ENCODE measurements at places on chromosomes 6 and 20.

- H3K4me3 ChIP-seq = no peak overlapping the region
- DNase-seq = no peak
- H3K27ac ChIP-seq = no peak overlapping the region
- peaks cover 12% of the 10 kb centered on the region for H3K4me1 ChIP-seq
- no peaks in the 10 kb centered on the region for H3K27me3 ChIP-seq
Measured at GRCh38 chr6:105785066-105785811, 300.9 kb upstream of the PRDM1 start.

- peaks cover 6% of the 10 kb centered on the region for H3K4me1 ChIP-seq
- H3K27me3 ChIP-seq = peaks cover 4% of the 10 kb centered on the region
- peaks cover 16% of the 10 kb centered on the region for H3K36me3 ChIP-seq
- no peak for DNase-seq
Measured at GRCh38 chr6:168376811-168377483, 57.4 kb upstream of the DACT2 start.

DNA sequence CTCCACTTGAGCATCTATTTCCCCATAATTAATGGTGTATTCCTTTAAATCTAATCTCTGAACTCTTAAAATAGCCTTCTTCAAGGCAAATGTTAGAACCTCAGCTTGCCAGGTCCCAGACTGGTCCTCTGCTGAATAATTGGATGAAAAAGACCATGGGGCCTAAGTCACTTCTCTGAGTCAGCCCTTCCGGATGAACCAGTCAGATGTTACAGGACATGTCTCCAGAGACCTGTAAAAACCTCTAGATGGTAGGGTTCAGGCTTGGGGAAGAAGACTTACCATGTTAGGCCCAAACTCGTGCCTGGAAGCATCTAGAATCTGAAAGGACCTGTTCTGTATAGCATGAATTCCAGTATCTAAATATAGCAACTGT lies 97.3 kb downstream of the CDKAL1 start:
- peaks cover 41% of the 10 kb centered on the region for H3K4me1 ChIP-seq
- H3K36me3 ChIP-seq = no peaks in the 10 kb centered on the region
- no peak for DNase-seq
- peak overlapping the region; percentile 4 for H3K27ac ChIP-seq
- no peak overlapping the region for H3K4me3 ChIP-seq
- H3K27me3 ChIP-seq = no peaks in the 10 kb centered on the region

DNA sequence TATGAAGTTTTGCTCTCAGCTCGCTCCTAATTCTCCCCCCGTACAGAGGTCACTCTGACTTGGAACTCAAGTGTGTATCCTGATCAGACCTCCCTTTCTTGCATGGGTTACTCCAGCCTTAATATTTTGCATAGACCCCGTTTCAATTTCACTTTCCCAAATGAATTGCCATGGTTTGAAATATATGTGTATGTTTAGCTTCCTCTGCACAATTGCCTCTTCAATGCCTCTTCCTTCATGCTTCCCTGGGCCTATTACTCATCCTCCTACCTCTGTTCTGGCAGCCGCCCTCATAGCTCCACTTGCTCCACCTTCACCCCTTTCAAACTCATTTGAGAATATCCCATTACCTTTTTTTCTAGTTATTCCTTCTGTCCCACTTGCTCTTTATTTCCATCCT lies 90.0 kb upstream of the SAMD5 start:
- no peak for DNase-seq
- peaks cover 2% of the 10 kb centered on the region for H3K27me3 ChIP-seq
- no peak overlapping the region for H3K27ac ChIP-seq
- H3K36me3 ChIP-seq = no peaks in the 10 kb centered on the region
- H3K4me1 ChIP-seq = peaks cover 21% of the 10 kb centered on the region

DNA sequence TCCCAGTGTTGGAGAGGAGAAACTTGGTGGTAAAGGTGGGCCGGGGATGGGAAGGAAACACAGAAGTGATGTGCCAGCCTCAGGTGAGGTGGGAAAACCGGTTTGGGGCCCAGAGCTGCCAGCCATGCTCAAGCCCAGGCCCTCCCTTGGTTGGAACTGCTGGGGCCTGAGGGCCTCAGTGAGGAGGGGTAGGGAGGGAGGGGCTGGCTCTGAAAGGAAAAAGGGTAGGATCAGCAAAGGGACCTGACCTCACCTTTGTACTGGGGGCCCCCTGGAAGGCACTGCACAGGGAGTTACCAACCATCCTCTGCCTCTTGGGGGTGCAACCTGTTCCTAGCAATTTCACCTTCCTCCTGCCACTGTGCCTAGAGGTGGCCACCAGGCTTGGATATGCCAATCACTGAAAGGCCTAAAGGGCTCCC lies 1.8 kb upstream of the SPEF1 start:
- no peak overlapping the region for H3K4me3 ChIP-seq
- peaks cover 4% of the 10 kb centered on the region for H3K36me3 ChIP-seq
- H3K4me1 ChIP-seq = peaks cover 37% of the 10 kb centered on the region
- no peak for DNase-seq
- no peak overlapping the region for H3K27ac ChIP-seq
- H3K27me3 ChIP-seq = peaks cover 38% of the 10 kb centered on the region

DNA sequence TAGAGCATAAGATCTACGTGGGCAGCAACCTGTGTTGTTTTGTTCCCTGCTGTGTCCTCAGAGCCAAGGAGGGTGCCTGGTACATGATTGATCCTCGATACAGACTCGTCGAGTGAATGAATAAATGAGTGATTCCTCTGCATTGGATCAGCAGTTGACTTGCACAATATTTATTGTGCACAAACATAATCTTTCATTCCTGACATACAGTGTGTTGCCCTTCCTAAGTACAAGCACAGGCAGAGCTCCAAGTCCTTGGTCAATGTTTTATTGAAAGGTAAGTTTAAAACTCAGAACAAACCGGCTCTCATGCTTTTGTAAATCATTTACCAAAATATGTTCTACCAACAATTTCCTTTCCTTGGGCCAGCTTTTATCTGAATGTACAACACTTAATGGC lies 57.4 kb downstream of the STMND1 start:
- no peak for DNase-seq
- H3K27me3 ChIP-seq = no peaks in the 10 kb centered on the region
- no peak overlapping the region for H3K27ac ChIP-seq

- H3K27ac ChIP-seq = no peak within 1 kb of the TSS
- peak; percentile 59 for DNase-seq
- H3K4me1 ChIP-seq = peaks cover 52% of the 10 kb centered on the region
- H3K27me3 ChIP-seq = peaks cover 45% of the 10 kb centered on the region
- peak within 1 kb of the TSS; percentile 83 for H3K4me3 ChIP-seq
- H3K36me3 ChIP-seq = peaks cover 20% of the 10 kb centered on the region
Measured at GRCh38 chr20:44651684-44652423, at the start of gene ADA. Gene ADA (minus strand): TSS chr20:44651699. CDS start chr20:44651607, 92 bp downstream.

DNA sequence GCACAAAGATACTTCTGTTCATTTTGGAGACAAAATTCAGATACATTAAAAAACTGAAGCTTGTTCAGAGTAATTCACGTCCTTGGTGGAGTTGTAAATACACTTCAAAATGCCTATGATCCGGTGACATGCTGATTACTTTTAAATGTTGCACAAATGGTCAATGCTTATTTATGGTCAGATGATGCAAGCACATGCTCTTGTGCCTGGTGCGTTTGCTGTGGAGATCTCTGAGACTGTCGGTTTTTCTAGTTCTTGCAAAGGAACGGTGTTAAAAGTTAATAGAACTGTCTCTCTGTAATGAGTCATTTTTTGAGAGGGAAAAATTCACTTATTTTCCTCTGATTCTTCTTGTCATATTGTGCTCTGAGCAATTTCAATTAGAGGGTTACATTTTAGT lies 45.2 kb upstream of the EDN3 start:
- H3K27ac ChIP-seq = no peak overlapping the region
- H3K36me3 ChIP-seq = no peaks in the 10 kb centered on the region
- no peak for DNase-seq

- H3K27me3 ChIP-seq = no peaks in the 10 kb centered on the region
- H3K27ac ChIP-seq = no peak overlapping the region
- H3K4me3 ChIP-seq = no peak overlapping the region
- DNase-seq = no peak
- no peaks in the 10 kb centered on the region for H3K36me3 ChIP-seq
- H3K4me1 ChIP-seq = peaks cover 18% of the 10 kb centered on the region
Measured at GRCh38 chr6:81981812-81982211, 229.3 kb upstream of the TENT5A start.

DNA sequence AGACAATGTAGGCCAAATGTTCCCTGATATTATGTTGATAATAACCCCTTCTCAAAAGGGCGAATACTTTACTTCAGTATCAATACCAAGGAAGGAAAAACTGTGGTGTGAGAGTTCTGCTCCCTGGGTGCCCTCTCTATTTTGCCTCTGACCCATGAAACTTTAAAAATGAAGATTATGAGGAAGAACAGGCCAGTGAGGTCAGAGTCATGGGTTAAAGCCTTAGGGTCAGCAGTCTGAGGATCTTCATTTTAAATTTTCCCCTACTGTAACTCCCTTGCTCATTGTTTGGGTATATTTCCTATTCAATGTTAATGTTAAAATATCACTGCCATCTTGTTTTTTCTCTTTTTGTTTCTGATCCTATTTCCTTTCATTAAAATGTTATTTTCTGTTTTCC lies 47.9 kb downstream of the PRKN start:
- DNase-seq = no peak
- H3K4me3 ChIP-seq = no peak overlapping the region
- H3K4me1 ChIP-seq = no peaks in the 10 kb centered on the region
- H3K36me3 ChIP-seq = peaks cover 3% of the 10 kb centered on the region
- H3K27ac ChIP-seq = no peak overlapping the region
- H3K27me3 ChIP-seq = no peaks in the 10 kb centered on the region

GRCh38 chr6:24340998-24341938 lies 16.6 kb downstream of the DCDC2 start:
- H3K27ac ChIP-seq = no peak overlapping the region
- no peaks in the 10 kb centered on the region for H3K4me1 ChIP-seq
- peaks cover 6% of the 10 kb centered on the region for H3K27me3 ChIP-seq
- DNase-seq = no peak
- H3K36me3 ChIP-seq = peaks cover 13% of the 10 kb centered on the region

- peaks cover 15% of the 10 kb centered on the region for H3K4me1 ChIP-seq
- no peak overlapping the region for H3K4me3 ChIP-seq
- peaks cover 61% of the 10 kb centered on the region for H3K27me3 ChIP-seq
Measured at GRCh38 chr20:43194137-43194536, 4.4 kb upstream of the PTPRT start.

DNA sequence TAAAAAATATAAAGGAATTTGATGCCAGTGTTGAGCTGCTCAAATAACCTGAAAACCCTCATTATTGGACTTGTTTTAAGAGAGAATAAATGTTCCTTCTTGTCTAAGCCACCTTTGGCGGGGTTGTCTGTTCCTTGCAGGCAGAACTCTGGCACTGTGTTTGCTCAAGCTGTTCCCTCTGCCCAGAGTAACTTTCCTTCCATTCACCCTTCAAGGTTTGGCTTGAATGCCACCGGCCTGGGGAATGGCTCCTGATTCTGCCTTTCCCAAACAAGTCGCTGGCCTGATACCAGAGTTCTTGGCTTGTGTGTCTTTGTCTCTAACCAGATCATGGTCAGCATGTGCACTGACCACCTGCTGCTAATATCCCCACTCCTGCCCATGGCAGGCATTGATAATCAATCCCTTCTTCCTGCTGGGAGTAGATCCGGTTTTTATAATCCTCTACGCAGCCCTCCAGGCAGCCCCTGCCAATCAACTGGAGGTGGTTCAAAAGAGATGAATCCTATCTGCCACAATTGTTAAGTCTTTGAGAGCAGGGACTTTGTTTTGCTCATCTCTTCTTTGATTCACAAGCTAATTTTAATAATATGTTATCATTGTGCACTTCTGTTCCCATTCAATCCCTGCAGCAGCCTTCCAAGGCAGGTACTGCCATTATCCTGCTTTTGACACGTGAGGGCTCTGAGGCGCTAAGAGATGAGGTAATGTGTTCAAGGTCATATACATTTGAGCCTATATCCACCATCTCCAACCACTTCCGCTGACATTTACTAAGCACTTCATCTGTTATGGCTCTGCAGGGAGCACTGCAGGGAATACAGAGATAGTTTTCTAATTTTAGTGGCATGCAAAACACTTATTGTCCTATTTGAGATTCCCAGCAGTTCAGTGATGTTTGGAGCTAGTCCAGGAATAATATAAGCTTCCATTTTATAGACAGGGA lies 3.1 kb upstream of the CCM2L start:
- no peaks in the 10 kb centered on the region for H3K27me3 ChIP-seq
- DNase-seq = no peak
- no peak overlapping the region for H3K4me3 ChIP-seq
- peak overlapping the region; percentile 79 for H3K27ac ChIP-seq
- no peaks in the 10 kb centered on the region for H3K36me3 ChIP-seq
- H3K4me1 ChIP-seq = peaks cover 45% of the 10 kb centered on the region

DNA sequence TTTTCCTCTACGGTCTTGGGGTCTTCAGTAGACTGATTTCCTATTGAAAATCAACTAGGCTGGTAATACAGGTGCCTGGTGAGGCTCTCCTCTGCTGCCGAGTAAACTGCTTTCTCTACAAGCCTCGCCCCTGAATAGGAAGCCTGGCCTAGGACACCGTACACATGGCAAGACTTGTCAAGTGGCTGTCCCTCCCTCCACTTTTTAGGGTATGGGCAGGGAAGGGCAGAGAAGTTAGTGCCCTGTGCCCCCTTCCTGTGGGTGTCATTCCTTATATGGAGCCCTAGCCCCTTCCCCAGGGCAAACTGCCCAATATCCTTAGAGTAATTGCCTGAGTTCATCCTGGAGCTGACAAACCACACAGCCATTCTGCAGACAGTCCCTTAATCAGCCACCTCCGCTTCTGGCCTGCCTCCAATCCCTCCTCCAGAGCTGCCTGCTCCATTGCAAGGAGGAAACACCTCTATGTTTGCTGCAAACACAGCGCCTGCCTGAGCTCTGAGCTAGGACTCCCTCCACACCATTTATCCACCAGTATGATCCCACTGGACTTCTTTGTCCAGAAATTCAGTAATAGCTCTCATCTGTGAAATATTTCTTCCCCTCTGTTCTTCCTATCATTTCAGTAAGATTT lies 93.1 kb downstream of the CHD6 start:
- DNase-seq = no peak
- peak overlapping the region; percentile 55 for H3K27ac ChIP-seq
- no peaks in the 10 kb centered on the region for H3K27me3 ChIP-seq
- peaks cover 6% of the 10 kb centered on the region for H3K36me3 ChIP-seq
- peaks cover 12% of the 10 kb centered on the region for H3K4me1 ChIP-seq

DNA sequence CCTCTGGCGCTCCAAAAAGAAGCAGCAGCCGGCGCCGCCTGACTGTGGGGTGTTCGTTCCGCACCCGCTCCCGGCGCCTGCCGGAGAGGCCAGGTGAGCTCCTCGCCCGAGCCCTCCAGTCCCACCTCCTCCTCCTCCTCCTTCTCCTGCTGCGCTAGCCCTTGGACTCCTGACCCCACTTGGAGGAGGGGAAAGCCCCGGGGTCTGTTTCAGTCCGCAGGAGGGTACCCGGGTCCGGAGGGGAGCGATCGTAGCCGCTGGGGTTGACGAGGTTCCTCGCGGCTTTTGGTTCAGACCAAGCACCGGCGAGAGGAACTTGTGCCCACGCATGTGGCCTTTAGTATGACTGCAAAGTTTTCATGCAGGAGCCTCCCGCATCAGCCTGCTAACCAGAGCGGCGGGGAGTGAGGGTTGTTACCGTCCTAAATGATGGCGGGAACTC lies 493 bp downstream of the CRYBG1 start:
- H3K27ac ChIP-seq = no peak overlapping the region
- H3K27me3 ChIP-seq = peaks cover 18% of the 10 kb centered on the region
- DNase-seq = peak; percentile 44
- peak overlapping the region; percentile 86 for H3K4me3 ChIP-seq
- H3K4me1 ChIP-seq = peaks cover 11% of the 10 kb centered on the region

Data from WTC11 (cell line).